AG20443 (cell line): ENCODE measurements at places on chromosomes 11 and 22.

DNA sequence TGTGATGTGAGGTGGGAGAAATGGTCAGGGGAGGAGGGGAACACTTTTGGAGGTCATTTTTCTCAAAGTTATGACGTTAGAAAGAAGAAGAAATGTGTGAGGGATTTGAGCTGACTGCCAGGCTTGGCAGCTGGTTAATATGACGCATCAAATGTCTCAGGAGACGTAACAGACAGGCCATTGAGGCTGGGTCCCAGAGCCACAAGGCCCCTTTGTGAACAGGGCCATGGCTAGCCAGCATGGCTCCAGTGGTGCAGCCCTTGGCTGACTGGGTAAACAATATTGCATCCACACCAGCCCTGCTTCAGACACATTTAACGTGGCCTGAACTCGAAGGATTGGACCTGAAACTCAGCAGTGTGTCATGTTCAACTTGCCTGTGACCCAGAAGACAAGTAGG is 34.3 kb downstream of the AMOTL1 start:
- no peak for DNase-seq

GRCh38 chr11:22390283-22390655 is 52.1 kb downstream of the SLC17A6 start:
- no peak for DNase-seq

DNA sequence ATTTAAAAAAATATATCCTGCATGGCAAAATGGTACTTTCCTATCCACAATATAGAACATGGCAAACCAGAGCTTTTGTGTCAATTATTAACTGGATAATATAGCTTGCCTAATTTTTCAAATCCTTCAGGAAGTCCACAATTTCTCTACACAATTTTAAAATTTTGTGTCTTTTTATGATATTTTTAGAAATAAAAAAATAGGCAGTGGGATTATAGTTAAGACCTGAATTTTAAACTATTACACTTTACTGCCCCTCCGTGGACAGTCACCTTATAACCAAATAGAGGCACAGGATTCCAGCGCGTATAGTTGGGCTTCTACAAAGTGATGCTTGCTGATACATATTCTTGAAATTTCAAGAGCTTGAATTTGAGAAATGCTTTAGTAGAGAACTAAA is 2.1 kb upstream of the DMC1 start:
- peak; percentile 67 for DNase-seq

DNA sequence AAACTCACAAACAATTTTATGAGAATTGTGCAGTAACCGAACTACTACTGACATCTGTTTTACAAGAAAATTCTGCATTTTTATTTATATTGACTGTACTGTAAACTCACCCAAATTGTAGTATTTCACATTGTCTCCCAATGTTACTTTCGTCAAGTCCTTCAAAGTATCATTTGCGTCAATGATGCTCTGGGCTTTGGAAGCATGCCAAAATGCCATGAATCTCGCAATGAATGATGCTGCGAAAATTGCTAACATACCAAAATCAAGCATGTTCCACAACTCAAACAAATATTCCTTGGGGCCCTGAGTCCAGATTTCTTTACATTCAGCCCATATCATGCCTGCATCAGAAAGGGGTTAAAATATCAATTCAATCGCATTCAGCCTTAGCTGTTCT is 107.6 kb downstream of the TRPC6 start:
- no peak for DNase-seq

GRCh38 chr11:66595245-66595904 is 2.4 kb downstream of the CCS start:
- no peak for DNase-seq
